Fibroblast of the conjunctiva (primary cell): ENCODE measurements at places on chromosomes 4 and X.
A peak's percentile ranks its signal among the peaks of the same experiment; 100 is the strongest.

GRCh38 chr4:41881981-41882624, 53.1 kb upstream of the TMEM33 start:
- DNase-seq, result no peak

DNA sequence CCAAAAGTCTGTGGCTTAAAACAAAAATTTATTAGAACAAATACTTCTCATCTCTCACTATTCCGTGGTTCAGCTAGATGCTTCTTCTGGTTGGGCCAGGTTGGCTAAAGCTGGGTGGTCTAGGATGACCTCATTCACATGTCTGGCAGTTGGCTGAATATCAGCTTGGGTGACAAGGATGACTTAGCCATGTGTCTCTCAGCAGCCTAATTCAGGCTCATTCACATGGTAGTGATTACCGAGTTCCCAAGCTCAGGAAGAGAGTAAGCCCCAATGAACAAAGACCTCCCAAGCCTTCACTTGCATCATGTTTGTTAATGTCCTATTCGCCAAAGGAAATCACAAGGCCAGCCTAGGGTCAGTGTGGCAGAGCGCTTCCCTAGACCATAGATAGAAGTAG, 119.4 kb downstream of the FANCB start:
- no peak for DNase-seq

DNA sequence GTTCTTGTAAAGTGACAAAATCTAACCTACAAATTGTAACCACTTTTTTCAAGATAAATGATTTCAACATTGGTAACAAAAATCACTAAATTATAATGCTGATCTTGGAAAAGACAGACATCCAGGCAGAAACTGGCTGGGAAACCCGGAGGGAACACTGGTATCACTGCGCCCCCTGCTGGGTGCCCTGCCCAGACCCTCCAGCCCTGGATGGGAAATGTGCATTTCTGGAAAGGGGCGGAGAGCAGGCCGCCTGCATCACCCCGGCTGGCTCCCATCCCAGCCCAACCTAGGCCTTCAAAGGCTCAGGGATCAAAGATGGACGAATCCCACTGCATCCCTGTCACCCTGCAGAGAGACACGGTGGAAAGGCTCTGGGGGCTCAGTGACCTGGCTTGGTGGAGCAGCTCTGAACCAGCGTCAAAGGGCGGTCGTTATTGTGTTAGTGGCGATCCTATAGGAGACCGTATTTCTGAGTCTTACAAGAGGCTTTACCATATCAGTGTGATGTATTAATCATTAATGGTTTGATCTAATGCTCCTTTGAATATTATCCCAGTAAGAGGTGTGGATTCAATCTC, 37.3 kb downstream of the ACOX3 start:
- DNase-seq, result peak; percentile 65

DNA sequence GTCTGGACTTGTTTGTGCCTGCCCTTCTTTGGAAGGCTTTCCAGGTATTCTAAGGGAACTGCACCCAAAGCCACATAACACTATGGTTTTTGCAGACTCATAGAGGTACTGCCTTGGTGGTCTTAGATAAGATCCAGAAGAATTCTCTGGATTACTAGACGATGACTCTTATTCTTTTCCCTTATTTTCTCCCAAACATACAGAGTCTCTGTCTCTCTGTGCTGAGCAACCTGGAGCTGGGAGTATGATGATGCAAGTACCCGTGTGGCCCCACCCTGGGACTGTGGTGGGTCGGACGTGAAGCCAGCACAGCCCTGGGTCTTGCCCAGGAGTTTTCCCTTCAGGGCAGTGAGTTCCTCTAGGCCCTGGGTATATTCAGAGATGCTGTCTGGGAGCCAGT, 1342.4 kb upstream of the TENM3 start:
- no peak for DNase-seq

DNA sequence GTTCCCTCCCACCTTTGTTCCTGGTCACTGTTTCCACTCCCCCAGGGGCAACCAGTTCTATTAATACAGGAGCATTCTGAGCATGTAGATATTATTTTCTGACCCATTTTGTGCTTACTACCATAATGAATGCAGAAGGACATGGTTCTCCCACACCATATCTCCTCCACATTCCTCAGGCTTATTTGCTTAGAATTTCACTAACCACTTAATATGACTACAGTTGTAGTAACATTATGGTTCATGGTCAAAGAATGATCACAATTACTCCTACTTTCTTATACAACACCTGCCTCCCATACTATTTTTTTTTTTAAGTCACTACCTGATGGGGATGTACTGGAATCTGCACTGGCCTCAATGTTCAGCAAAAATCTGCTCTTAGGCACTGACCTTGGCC, 7.5 kb upstream of the FAM184B start:
- DNase-seq, result no peak

GRCh38 chrX:110153896-110154295, 151.0 kb downstream of the TMEM164 start:
- DNase-seq, result no peak

GRCh38 chrX:132219343-132219768, at the start of gene RAP2C:
RAP2C (minus strand) TSS chrX:132219447; CDS start chrX:132217268, 2,179 bp downstream.
- peak; percentile 59 for DNase-seq

GRCh38 chr4:142598132-142598531, 248.0 kb downstream of the INPP4B start:
- DNase-seq, result no peak

GRCh38 chr4:100754751-100755150, 236.9 kb upstream of the EMCN start:
- no peak for DNase-seq

DNA sequence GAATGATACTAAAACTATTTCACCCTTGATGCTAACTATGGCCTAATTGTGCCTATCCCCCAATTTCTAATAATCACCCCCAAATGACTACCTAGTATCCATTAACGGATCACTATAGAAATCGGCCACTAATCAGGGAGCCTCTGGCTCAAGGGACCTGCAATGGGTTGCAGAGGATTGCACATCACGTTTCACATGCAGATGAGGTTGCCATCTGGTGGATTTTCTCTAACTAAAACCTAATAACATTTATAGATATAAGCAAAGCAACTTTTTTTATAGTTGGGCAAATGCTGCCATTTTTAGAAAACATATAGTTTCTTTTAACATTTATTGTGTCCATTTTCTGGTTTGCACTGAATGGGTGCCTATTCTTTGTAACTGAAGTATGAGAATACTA, 28.3 kb upstream of the ALG13 start:
- DNase-seq, result no peak

DNA sequence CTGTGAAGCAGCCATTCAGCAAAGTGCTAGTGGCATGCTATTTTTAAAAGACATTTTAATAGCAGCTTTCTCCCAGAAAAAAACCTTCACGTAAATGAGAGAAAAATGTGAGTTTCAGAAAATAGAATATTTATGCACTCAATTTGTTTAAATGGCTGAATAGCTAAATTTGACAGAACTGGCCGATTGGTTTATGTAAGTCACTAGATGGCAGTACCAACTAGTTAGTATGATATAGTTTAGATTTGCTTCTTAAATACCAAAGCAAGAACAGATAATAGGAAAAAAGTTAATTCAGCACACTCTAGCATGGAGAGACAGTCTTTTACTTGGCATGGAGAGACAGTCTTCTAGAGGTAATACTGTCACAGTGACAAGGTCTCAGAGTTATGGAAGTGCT, 250.1 kb downstream of the SNCA start:
- peak; percentile 20 for DNase-seq

GRCh38 chr4:127162741-127163140, 470.0 kb upstream of the INTU start:
- peak; percentile 56 for DNase-seq

- DNase-seq, result peak; percentile 83
Observed at GRCh38 chr4:48375651-48376304, 34.4 kb downstream of the SLAIN2 start.

DNA sequence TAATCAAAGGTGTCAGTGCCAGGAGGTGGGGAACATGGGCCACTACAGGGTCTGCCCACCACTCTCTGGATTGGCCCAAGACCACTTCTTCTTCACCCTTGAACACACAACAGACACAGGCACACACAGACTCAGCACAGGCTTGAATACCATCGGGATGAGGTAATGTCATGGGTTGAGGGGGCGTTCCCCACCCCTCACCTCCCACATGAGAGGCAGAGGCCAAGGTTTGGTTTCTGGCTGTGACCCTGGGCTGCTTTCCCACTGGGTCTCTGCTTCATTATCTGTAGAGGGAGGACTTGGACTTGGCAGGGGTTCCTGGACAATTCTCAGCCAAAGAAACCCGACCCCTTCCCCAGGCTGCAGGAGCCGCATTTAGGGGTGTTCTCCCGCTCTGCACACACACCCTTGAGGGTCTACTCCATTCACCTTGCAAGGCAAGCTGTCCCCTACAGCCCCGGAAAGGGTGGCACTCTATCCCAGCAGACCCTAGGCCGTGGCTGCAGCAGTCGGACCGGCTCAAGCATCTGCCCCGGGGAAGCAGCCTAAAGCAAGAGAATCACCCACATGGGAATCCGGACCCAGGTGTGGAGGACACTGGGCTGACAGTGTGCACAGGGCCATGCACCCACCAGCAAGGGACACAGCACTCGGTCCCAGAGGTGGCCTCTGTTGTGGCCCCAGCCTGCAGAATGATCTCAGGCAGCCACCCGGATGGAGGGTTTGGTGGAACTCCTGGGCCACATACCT, 62.4 kb downstream of the TRMT44 start:
- no peak for DNase-seq

GRCh38 chrX:69510137-69510715, 6.1 kb downstream of the NALF2 start:
- DNase-seq, result no peak

- DNase-seq, result no peak
Observed at GRCh38 chr4:128686032-128686465, 123.5 kb upstream of the JADE1 start.

- DNase-seq, result no peak
Observed at GRCh38 chr4:124030147-124030546, 633.6 kb downstream of the SPRY1 start.

- DNase-seq, result no peak
Observed at GRCh38 chrX:371907-372306, 14.8 kb downstream of the PPP2R3B start.

GRCh38 chr4:38696697-38697096, 32.7 kb downstream of the KLF3 start:
- no peak for DNase-seq

- DNase-seq, result no peak
Observed at GRCh38 chrX:77768787-77769186, 17.2 kb downstream of the ATRX start.

GRCh38 chrX:136210806-136211205, 40.4 kb downstream of the MAP7D3 start:
- no peak for DNase-seq

- DNase-seq, result no peak
Observed at GRCh38 chr4:4541040-4541631, 712 bp downstream of the STX18 start.

GRCh38 chrX:32041181-32041580, 969.3 kb upstream of the FTHL17 start:
- no peak for DNase-seq

GRCh38 chrX:118131336-118131735, 14.7 kb upstream of the KLHL13 start:
- no peak for DNase-seq
